Cardiac muscle cell (in vitro differentiated cells and primary cell): ENCODE measurements at places on chromosomes 6 and 20. TPM values are rescaled to one million over a fixed set of nuclear protein-coding genes. Genes with fewer than 3 reads are reported as not detected.
A peak's percentile ranks its signal among the peaks of the same experiment; 100 is the strongest.

DNA sequence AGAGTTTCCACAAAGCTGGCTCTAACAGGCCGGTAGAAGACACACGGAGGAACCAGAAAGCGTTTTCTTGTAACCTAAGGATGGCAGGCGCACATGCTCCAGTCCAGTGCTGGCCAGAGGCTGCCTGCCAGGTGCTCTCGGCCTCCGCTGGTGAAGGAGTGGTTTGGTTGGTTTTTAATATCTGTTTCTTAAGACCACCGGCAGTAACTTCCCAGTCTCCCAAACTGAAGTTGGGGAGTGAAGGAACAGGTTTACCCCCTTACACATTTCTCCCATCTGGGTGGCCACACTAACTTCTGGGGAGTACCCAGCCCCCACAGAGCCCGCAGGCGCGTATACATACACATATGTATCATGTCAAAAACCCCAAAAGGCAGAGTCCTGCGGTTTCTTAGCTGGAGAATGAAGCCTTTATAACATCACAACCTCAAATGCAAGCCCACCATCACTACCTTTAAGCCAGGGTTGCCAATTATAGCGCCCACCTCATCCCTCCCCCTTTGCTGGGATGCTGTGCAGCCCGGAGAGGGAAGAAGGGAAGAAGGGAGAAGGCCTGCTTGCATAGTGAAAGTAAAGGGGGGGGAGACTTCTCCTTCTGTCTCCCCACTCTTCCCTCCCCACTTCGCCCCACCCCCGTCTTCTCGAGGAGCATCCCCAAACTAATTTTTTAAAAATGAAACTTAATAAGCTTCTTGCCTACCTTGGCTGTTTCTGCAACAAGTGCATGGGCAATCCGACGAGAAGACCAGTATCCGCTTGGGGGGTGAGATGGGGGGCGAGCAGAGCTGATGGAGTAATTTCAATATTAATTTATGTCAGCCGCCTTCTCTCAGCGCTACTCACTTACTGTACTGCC lies 1.0 kb downstream of the TRERF1 start:
- DNase-seq, result peak; percentile 41

DNA sequence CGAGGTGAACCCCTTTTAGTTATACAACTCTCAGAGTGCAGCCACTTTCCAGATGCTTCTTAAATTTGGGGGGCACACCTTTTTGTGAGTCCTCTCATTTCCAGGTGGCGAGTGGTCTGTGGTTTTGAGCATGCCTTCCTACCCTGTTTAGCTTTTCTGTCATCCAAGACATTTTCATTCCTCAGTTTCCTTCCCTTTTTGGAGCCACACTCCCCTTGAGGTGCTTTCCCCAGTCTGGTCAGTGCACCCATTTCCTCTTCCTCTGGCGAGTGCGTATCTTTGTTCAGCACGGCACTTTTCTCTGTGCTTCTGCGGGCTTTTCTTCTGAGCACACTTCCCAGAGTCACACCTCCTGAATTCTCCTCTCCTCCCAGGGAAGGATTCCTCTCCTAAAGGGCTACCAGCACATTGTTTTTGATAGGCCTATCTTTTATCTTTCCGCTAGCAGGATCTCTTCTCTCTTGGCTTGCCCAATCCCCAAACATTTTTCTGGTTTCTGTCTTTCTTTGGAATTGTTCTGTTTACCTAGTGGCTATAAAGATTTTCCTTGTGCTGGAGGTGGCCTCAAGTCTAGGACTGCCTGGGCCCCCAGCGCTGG lies 1.4 kb downstream of the PHF20 start:
- no peak for DNase-seq

- DNase-seq, result no peak
Observed at GRCh38 chr20:51902933-51903332, 100.6 kb upstream of the SALL4 start.

The TTLL9 gene
- 0.09 and 0.47 TPM in 2 replicates for polyA plus RNA-seq

The PAK5 gene
- 0.72 TPM in 1 of 2 replicates, not detected in the other for polyA plus RNA-seq
